ENCODE measurements at places on chromosomes 3 and 15.

DNA sequence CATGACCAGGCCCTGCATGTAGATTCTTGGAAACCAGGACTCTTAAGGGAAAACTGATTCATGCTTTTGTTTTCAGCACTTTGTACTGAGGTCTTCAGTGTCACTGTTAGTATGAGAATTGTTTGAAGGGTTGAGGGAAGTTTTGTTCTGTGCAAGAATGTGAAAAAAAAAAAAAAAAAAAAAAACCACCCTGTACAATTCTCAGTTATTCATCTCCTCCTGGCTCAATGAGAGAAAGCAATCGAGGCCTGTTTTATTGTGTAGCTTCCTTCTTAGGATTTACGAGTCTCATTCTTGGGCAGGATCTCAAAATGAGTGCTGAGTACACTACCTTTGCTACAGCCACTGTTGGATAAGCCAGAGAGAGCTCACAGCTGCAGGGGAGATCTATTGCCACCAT is 469.5 kb downstream of the CNTN4 start:
- DNase-seq: no peak

DNA sequence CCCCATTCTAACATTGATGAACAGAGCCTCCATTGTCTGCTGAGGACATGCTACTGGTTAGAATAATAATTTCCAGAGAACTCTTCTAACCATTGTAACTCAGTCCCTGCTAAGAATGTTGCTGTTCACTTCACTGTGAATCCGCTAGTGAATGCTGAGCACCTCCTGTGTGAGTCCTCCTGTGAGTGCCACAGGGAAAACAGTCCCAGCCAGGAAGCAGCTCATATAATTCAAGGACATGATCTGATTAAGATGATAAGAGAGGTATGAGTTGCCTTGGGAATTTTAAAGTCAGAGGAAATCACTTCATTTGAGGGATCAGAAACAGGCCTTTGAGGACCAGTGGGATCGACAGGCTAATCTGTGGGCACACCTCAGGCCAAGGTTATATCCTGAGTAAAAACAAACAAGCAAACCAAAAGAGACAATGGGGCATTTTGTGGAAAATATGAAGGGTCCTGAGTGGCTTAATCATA is 33.9 kb upstream of the GPR160 start:
- DNase-seq: no peak

- DNase-seq: no peak
These were observed 2.1 kb downstream of the TRIM69 start for GRCh38 chr15:44738340-44738984.

GRCh38 chr3:191148131-191148530 is 50.9 kb upstream of the OSTN start:
- no peak for DNase-seq

- no peak for DNase-seq
These were observed 12.0 kb downstream of the NFKBIZ start for GRCh38 chr3:101861212-101861788.

GRCh38 chr3:8279886-8280550 is 221.6 kb upstream of the LMCD1 start:
- DNase-seq: no peak

DNA sequence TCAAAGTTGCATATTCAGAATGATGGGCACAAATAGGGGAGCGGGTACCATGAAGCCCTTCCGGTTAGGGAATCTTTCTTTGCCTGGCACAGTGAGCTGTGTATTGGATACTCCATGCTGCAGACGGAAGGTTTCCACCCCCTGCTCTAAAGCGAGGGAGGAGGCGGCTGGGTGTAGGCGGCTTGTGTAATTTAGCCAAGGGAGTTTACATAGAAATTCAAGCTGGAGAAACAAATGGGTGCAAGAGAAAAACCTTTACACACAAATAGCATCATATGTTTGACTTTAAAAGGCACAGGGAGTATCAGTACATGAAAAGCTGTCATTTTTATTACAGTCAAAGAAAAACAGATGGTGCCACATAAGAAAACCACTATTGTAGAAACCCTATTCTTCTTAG is 59.3 kb upstream of the ADCY5 start:
- DNase-seq: no peak

DNA sequence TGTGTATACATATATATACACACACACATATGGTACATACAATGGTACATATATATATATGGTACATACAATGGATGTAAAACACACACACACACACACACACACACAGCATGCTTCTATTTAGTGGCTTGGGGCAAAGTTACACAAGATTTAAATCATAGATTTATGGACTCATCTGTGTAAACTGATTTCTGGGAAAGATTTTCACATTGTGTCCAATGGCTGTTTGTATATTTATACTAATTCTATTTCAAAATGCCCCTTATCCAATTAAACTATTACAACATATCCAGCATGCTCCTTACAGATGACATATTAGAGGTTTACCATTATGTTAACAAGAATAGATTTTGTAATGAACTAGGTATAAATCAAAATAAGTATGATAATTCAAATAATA is 94.9 kb downstream of the ANO10 start:
- no peak for DNase-seq

- peak; percentile 73 for DNase-seq
These were observed 102.7 kb downstream of the PTPRG start for GRCh38 chr3:61664105-61664482.

DNA sequence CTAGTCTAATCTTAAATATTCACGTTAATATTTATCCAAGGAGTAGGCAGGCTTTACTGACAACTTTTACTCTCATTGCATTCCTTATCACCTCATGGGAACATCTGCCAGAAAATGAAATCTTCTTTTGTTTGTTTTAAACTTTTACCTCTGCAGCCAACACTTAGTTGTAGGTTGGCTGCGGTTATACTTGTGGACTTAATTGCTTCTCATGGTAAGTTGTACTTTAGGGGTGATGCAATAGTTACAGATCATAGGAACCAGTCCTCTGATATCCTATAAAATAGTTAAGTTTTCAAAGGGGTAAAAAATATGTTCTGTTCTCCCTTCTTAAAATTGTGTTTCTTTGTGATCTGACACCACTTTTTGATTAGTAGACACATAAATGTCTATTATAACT is 321.9 kb downstream of the ZPLD1 start:
- no peak for DNase-seq
